ENCODE measurements at places on chromosomes 6 and 20.

GRCh38 chr6:13001927-13002326 is 285.4 kb downstream of the PHACTR1 start:
- DNase-seq, result no peak

- DNase-seq, result no peak
These were observed 101.5 kb downstream of the CEBPB start for GRCh38 chr20:50292079-50292590.

- DNase-seq, result no peak
These were observed 96.3 kb downstream of the NFATC2 start for GRCh38 chr20:51446230-51446629.

- DNase-seq, result peak; percentile 27
These were observed 589 bp upstream of the PDCD2 start for GRCh38 chr6:170584954-170585498.

DNA sequence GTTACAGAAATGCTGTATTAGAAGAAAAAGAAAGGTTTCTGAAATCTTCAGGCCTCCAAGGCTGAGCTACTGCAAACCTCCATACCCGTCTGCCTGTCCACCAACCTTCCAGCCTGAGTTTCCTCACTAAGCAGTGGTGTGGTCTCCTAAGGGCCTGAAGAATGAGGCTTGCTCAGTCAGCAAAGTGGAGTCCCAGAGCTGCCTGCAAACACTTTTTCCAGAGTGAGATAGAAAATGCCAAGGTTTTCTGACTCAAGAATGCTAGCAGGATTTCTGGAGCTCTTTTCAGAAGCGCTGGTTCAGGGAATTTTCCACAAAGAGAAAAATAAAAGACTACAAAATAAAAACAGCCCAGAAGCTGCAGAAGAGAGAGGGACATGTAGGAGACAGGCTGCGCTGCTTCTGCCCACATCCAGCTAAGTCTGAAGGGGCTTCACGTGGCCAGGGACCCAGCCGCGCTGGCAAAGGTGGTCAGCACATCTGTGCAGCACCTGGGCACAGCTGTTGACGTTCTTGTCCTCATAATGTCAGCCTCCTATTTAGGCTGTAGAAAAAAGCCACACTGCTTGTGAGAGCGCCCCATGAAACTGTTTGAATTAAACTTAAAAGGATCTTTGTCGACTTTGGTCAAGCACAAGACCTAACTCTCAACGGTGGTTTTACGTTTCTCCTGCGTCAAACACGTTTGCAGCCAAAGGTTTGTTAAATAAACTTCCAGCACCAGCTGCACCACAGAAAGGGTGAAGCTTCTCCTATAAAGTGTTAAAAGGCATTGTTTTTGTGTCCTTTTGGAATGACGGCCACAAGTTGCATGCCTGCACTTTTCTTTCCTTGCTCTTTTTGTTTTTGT is 209.0 kb downstream of the THBS2 start:
- DNase-seq, result no peak

DNA sequence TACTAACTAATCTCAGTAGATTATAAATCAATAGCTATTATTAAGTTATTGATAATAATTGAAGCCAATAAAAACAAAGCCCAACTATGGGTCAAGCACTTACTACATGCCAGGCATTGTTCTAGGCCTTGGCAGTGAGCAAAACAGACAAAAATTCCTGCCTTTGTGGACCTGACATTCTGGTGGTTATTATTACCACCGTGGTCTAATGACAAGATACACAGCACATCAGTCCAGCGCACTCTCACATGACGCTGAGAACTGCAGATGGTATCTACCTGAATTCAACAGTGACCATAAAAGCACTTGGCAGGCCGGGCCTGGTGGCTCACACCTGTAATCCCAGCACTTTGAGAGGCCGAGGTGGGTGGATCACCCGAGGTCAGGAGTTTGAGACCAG is 121.4 kb downstream of the ZMYND8 start:
- DNase-seq, result no peak

DNA sequence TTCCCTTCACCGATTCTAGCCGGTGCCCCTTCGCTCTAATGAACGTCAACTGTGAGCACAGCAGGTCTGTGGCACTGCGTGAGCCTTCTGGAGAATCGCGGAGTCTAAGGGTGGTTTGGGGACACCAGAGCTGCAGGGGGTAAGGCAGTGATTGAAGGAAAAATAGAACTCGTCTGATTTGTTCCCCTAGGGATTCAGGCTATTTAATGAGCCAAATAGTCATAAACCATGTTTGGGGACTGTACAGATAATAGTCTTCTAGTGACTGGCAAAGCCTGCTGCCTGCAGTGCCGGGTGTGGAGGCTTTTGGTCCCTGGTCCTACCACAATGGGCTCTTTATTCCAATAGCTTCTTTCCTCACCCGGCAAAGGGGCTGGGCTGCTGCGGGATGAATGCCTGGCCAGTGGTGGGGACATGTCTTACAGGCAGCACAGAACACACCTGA is 11.1 kb upstream of the NTSR1 start:
- no peak for DNase-seq
